ENCODE measurements at places on chromosomes 13 and 19.

DNA sequence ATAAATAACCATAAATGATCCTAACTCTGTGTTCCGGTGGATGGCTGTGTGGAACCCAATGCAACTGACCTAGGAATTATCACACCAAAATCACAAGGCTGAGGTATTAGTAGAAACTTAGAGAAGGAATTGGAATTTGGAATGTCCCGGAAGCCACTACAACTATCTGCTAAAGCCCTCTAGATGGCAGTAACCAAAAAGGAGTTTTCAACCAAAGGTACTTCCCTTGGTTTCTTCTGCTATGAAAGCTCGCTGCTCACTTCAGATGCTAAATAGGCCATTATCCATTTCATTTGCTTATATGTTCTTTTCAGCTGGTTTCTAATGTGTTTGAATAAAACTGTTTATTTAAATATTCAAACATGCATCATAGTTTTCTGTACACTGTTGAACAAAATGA lies 1589.1 kb upstream of the SPRY2 start:
- peak; percentile 58 for DNase-seq

GRCh38 chr13:29577136-29578051 lies 18.1 kb downstream of the SLC7A1 start:
- DNase-seq: no peak

DNA sequence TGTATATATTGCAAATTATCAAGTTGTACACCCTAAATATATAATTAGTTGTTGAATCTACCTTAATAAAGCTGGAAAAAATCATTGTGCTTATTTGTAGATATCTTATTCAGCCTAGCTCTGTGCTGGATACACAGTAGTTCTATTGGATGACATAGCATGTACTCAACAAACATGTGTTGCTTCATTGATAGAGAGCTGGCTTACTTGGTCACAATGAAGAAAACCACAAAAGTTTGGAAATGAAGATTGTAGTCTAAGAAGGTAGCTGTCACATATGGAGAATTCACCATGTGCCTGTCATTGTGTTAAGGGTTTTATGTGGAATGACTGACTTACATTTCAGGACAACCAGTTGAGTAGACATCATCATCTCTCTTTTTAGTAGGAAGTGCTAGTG lies 278.9 kb downstream of the LMO7 start:
- no peak for DNase-seq

DNA sequence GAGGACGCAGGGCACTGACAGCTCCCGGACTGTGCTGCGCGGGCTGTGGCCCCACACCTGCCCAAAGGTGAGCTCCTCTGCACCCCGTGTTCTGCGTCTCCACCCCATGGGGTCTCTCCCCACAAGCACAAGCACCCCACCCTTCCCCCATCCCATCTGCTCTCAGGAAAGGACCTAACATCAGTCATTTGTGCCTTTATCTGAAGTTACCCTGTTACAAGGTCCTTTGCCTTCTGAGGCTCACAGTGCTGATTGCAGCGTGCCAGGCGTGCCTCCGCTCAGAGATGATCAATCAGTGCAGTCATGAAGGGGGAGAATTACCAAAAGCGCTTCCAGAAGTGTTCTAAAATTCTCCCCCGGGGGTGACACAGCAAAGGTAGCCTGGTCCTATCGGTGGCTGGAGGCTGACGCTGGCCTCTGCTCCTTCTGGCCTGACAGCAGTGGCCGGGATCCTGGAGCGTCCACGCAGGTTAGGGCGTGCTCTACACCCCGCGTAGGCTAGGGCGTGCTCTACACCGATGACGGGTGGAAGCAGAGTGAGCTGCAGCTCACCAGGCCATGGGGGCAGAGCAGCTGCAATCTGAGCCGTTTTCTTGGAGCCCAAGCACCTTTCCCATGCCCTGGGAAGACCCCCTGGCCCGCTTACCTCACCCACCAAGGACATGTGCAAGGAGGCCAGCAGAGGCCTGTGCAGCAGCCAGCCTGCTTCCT lies 84.7 kb upstream of the TM9SF2 start:
- no peak for DNase-seq

Data from NCI-H2171 treated with DMSO at 0.1 percent for 48 hours (cell line).